ENCODE measurements at places on chromosomes 2 and 18.

- no peak for DNase-seq
Observed at GRCh38 chr2:180893752-180894151, 86.7 kb upstream of the UBE2E3 start.

DNA sequence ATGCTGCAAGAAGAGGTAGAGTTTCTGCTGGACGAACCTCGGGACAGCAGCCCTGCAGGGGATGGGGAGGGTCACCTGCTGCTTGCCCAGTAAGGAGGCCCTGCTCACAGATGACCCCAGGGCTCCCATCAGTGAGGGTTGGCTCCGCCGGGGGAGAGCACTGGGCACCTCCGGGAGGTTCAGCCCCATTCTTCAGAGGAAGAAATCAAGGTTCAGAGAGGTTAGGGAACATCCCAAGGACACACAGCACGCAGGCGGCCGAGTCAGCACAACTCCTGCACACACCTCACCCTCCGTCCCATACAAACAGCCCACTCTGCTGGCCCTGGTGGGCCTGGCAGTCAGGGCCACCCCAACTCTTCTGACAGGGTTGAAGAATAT, 11.7 kb upstream of the CCDC74B start:
- DNase-seq = no peak

GRCh38 chr2:66441581-66442320, 6.8 kb downstream of the MEIS1 start:
- DNase-seq = no peak

DNA sequence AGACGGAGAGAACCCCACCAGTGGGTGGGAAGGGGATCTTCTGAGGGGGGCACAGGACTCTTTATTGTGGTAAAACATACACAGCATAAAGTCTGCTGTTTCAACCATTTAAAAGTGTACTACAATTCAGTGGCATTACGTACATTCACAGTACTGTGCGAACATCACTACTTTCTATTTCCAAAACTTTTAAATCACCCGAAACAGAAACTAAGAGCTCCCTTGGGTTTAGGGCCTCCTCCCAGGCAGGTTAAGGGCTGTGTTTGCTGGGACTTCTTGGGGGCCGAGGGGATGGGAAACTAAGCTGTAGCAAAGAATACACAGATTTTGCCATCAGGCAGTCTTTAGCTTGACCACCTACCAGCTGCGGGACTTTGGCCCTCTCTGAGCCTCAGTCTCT, 242.0 kb downstream of the HAUS1 start:
- DNase-seq = no peak

- no peak for DNase-seq
Observed at GRCh38 chr2:232347369-232347768, 31.2 kb upstream of the ALPP start.

GRCh38 chr2:96511851-96512250, 6.7 kb upstream of the NEURL3 start:
- no peak for DNase-seq

DNA sequence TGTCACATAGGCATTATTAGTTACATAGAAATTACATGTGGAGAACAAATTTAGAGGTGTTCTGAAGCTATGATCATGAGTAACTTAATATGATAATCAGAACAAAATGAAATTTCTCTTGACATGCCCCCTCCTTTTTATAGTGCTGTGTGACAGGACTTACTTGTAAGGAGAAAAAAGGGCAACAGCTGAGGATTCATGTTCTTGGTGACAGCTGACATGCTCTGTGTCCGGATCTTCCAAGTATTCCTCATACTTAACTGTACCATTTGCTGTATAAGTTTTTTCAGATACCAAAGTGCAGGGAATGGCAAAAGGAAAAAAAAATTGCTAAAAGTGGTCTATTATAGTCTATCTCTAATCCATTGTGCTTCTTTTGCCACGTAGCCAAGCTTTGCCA, 3.5 kb upstream of the MYL1 start:
- DNase-seq = no peak

GRCh38 chr18:13676471-13676870, 49.9 kb downstream of the FAM210A start:
- no peak for DNase-seq

- DNase-seq = no peak
Observed at GRCh38 chr2:31579996-31580320, 780 bp downstream of the SRD5A2 start.

- no peak for DNase-seq
Observed at GRCh38 chr2:71538656-71539265, 85.4 kb downstream of the DYSF start.

- no peak for DNase-seq
Observed at GRCh38 chr2:215105607-215106354, 32.6 kb downstream of the ABCA12 start.

DNA sequence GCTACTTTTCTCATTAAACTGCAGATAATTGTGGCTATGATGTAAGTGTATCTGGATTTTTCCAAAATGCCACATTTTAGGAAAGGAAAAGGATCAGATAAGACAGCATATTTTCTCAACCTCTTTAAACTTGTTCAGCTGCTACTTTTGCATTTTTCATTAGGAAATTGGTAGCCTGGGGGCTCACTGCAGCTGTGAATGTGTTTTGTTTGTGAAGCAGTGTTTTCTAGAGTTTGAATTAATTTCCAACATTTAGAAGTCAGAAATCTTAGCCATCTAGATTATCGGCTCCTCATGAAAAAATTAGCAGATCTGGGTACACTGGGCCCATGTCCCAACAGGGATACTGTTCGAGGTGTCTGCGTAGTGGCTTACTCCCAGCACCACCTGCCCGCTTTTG, 56.3 kb upstream of the ZDBF2 start:
- no peak for DNase-seq

DNA sequence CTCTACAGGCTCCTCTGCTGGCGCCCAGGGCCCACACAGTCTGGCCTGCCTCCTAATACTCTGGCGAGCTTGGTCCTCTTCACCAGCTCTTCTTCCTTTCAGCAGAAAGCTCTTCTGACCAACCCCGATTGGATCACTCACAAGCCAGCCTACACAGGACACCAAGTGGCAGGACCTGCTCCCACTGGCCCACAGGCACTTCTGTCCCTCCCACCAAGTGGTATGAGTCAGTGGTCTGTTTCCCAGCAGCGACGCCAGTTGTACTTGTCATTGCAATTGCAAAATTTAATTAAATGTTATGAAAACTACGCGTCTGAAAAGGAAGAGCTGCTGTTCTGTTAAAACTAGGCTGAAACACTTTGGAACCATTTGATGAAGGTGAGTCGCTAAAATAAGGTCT, 46.7 kb downstream of the NDUFA10 start:
- DNase-seq = no peak

DNA sequence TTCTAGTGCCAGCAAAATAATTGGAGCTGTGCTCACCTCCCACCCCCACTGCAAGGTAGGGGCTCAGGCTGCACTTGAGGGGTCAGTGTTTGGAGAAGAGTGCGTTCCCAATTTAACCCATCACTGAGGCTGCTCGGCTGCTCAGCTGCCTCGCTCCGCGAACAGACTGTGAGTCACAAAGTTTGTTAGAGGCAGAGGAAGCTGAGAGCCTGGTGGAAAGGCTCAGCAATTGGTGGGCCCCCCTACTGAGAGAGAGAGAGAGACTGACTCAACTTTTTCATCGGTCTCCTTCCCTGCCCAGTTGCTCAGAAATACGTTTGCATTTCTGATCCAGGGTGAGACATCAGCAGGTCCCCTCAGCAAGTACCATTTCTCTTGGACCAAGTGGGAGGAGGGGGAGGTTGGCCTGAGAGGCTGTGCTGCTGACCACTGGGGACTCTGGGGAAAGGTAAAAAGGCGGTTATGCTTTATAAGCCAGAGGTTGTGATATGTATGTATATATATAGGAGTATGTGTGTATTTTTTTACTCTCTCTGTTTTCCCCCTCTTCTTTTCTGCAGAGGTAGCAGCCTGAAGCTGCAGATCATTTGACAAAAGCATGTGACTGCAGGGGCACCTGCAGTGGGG, 1.5 kb downstream of the EFR3B start:
- DNase-seq = no peak

DNA sequence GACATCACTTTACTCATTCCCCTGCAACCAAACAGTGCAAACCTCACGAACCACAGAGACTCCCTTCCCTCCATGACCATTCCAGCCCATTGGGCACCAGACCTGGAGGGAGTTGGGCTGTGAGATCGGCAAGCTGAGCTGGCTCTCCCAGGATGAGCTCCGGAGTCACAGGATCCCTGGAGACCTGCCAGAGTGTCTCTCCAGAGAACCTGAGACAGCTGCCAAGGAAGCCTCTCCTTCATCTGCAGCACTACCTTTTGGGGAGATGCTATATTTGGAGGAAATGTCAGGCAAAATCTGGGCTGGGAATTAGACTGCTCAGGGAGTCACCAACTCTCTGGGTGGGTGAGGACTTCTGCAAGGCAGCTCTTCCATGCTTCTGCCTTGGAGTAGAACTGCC, 417.4 kb downstream of the TNS1 start:
- DNase-seq = no peak

DNA sequence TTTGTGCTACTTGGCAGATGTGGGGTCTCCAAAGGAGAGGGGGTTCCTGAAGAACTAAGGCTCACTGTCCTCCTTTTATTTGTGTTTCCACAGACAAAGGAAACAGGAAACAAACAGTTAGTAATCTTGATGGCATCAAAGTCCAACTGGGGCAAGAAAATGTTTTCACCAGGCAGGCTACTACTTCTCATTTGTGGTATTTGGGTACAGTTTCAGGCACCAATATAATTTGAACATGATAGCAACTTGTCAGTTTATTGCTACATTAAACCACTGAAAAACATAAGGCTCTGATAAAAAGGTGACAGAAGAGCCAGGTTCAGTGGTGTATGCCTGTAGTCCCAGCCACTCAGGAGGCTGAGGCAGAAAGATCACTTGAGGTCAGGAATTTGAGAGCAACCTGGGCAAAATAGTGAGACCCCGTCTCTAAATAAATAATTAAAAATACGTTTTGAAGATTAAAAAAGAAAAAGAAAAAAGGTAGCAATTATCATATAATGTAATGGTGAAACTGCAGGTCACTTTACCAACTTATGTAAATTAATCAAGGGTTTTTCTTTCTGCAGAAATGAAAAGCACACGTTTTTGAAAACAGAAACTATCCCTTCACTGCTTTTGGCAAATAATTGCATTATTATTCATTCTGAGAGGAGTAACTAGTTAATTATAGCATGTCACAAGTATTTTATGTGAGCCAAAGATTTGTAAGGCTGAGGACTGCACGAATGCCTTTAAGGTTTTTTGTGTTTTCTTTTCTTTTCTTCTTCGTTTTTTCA, 157.5 kb upstream of the CAVIN2 start:
- no peak for DNase-seq

- no peak for DNase-seq
Observed at GRCh38 chr18:45328811-45329210, 286.5 kb upstream of the SLC14A2 start.

- no peak for DNase-seq
Observed at GRCh38 chr18:78619854-78620253, 359.8 kb upstream of the SALL3 start.

DNA sequence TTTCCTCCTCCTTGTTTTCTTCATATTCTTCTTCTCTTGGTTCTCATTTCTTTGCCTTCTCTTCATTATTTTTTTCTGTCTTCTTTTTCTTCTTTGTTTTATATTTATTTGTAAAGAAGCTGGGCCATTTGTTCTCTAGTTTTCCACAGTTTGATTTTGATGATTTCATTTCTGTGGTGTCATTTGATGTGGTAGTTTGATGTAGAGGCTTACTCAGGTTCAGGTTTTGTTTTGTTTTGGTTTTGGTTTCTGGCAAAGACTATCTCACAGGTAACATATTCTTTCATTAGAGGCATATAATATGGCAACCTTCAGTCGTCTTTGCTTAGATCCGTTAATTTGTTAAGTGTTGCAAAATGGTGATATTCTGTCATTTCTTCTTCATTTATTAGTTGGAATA, 75.3 kb downstream of the BABAM2 start:
- DNase-seq = no peak

DNA sequence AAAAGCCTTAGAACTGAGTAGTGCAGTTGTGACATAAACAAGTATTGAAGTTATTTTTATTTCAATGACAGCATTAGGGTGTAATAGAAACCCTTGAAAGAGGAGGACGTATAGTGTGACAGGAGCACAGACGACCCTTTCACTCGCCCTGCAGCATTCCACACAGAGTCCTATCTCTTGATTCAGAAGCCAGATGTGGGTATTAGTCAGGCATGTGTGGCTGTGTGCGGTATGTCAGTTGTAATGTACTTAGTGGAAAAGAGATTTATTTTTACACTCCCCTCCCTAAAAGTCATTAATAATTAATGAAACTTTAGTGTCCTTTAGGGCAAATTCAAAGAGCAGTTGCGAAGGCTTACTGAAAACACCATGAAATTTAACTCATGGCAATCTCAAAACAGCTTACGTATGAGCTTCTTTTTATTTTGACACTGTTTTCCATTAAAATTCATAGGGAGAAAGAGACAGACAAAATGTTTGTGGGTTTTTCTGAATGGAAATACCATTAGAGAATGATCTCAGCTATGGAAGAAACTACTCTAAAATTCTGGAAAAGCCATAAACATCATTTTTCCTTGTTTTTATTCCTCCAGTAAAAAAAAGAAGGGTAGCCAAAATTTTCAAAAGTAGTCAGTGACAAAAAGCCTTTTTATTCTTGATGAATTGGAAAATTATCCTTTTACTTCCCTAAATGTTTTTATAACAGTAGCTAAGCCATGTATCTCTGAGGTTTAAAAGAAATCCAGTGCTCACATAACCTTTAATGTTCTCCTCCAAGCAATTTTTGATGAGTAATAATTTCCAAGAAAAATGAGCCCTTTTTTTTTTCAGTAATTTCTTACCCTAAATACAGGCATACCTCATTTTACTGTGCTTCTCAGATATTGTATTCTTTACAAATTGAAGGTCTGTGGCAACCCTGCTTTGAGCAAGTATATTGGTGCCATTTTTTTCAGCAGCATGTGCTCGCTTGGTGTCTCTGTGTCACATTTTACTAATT, 84.0 kb upstream of the DSEL start:
- no peak for DNase-seq

DNA sequence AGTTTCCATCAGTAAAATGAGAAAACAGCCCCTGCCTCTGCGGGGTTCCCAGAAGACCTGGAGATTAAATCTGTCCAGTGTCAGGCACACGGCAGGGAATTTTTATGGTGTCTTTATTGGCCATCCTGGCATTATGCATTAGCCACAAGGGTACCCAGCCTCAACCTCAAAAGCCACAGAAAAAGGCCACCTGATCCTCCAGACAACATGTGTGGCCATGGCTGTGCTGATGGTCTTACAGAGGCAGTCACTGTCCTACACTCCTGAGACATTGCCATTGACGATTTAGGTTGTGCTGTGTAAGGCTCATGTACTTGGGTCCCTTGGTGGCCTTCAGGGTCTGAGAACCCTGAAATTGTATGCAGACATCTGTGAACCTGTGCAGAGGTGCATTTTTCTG, 115.6 kb downstream of the SMAD7 start:
- no peak for DNase-seq

DNA sequence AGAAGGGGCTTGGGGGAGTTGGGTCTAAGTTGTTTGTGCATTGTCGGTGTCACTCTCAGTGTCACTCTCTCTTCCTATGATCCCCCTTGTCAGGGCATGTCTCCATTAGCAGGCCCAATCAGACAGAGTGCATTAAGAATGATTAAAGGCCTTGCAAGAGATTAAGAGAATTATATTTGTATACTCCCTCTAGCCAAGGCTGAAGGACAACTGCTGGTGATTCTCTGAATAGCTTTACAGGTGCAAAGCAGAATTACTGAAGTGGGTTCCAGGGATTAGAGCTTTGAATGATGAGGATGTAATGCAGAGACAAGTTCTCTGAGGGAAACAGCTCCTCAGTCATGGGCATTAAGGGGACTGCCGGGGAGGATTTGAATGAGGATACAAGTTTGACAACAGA, 104.8 kb upstream of the LGALSL start:
- DNase-seq = no peak

Data from stimulated activated CD8-positive, alpha-beta memory T cell treated with anti-CD3 and anti-CD28 coated beads, Interleukin-4, amount 100 ng/mL, for 1 hour (primary cell).